ENCODE measurements at places on chromosomes 7 and 10. TPM values are rescaled to one million over a fixed set of nuclear protein-coding genes. Genes with fewer than 3 reads are reported as not detected.

CRTAC1 gene
- total RNA-seq: not detected

DNA sequence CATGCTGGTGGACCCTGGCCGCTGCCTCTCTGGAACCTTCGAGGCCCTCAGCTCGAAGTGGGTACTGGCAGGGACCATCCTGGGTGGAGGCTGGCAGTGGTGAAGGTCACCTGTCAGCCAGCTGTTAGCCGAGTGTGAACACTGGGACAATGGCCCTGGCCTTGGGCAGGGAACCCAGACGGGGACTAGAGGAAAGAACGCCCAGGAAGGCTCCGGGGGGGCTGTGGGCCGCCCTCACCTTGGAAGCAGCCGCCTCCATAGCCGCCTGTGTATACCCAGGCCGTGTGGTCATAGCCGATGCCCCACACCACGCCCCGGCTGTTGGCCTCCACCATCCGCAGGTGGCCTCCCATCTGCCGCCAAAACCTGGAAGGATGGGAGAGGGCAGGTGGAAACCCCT, 17.6 kb downstream of the BHLHA15 start:
- no peak for DNase-seq

DNA sequence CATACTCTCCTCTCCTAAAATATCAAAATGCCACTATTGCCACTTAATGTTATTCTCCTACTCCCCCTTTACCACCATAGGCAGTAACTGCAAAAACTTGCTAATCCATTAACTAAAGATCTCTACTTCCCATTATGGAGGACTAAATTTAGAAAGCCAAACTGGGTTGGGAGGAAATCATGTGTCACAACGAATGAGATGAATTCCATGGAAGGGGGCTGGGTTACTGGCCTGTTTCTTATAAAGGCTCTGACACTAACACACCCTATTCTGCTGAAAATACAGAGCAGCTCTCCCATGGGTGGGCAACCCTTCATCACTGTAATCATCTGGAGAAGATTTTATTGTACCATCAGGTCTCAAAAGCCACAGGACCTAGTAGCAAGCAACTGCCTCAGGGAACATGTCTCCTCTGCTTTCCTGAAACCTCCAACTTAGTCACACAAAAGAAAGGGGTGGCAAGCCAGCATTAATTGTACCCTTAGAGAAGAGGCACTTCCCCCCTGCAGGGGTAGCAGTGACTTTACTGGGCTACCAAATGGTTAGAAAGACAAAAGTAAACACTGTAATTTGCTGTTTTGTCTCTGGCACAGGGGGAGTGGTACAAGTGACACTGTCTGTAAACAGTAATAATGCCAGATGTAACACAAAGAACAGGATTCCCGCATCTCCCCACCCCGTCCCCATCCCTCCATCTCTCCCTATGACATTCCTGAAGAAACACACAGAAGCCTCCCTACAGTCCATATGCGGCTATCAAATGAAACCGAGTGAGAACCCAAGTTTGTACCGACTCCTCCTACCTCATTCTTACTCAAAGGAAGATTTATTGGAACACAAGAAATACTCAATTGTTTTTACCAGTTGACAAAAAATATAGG, 81.6 kb downstream of the ARMH3 start:
- no peak for DNase-seq

DNA sequence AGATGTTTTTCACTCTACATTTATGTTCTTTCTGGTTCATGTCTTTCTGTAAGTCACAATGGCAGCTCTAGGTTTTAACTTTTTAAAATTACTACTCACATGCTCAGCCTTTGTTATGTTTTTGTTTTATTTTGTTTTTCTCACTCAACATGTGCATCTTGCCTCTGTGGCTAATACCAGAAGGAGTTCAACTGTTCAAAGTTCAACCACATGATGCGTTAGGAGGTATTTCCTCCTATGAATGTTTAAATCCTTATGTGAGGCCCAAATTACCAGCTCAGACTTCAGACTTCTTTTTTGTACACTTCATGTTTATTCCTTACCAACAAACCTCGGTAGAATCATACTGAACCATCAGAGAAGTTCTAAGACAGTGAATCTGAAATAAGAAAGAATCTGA, 151.6 kb downstream of the MALRD1 start:
- DNase-seq: no peak

DNA sequence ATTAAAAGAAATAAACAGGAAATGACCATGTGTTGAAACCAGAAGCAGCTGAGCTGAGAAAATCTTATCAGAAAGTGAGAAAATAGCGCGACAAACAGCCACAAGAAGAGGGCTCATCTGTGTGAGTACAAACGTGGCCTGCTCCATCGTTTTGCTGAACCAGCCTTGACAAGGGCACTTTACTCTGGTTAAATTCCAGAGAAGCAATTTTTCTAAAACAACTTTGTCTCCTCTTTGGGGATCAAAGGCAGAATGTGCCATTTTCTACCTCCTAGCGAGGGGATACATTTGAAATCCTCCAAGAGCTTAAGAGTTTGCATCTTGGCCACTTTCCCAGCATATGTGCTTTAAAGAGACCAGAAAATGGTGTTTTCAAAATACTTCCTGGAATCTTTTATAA, 51.3 kb upstream of the VIPR2 start:
- no peak for DNase-seq

GRCh38 chr10:53713431-53713830, 940.8 kb upstream of the MBL2 start:
- DNase-seq: no peak

DNA sequence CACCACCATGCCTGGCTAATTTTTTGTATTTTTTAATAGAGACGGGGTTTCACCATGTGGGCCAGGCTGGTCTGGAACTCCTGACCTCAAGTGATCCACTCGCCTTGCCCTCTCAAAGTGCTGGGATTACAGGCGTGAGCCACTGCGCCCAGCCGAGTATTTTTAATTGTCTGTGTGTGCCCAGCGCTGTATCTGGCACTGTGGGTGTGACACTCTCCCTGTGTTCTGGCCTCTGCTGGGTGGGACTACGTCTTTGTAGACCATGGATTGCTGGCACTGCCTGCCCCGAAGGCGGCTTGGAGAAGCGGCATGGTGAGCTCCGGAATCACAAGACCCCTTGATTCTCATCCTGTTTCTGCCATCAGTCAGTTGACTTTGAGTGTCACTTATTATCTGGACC, 136.2 kb downstream of the CDH23 start:
- DNase-seq: no peak

Measured in SJSA1 (cell line).